ENCODE measurements at places on chromosomes 5 and 9.
A peak's percentile ranks its signal among the peaks of the same experiment; 100 is the strongest.

- DNase-seq, result no peak
Measured at GRCh38 chr9:37035648-37036370, 1.7 kb upstream of the PAX5 start.

- DNase-seq, result no peak
Measured at GRCh38 chr9:90504486-90504885, 138.1 kb downstream of the DIRAS2 start.

DNA sequence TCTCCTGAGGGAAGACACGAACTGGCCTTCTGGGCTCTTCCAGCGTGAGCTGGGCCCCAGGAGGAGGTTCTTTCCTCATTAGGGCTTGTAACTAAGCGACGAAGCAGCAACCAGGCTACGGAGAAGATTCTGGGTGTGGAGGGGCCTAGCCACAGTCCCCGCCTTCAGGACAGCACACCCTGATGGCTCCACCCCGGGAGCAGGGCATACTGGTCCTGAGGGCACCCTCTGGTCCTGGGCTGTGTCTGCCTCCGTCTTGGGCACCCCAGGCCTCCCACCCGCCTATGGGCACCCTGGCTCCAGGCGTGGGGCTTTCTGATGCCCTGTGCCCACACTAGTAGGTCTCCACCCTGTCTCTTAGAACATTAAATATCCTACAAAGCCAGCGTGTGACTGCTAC, 136.4 kb downstream of the OLFM1 start:
- DNase-seq, result no peak

GRCh38 chr5:135738564-135738875, 95.9 kb upstream of the SLC25A48 start:
- DNase-seq, result no peak

DNA sequence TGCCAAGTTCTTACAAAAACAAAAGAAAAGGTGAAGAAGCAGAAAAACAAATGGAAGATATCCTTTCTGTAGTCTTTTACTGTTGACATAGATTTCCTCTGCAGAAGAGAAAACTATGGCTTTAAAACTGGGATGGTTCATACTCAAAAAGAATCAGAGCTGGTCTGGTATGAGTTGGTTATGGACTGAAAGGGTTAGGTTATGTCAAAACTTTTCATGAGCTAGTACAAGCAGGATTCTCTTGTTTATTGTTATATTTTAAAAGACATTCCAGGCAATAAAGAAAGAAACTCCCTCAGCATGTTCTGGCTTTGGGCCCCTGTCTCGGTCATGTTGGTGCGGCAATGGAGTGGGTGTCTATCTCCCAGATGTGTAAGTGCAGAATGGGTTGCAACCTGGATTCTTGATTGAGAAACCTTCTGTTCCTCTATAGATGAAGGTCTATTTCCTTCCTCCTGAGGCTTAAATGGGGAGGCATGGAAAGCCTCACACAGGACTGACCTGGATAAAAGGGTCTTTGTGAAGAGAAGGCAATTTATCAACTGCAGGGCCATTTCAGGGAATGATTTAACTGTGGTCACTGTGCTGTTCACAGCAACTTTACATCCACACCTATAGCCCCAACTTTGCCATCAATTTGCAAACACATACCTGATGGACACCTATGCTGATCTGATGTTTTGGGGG, 209.6 kb upstream of the TNC start:
- no peak for DNase-seq

- DNase-seq, result no peak
Measured at GRCh38 chr9:87639949-87640348, 86.0 kb upstream of the CTSL start.

GRCh38 chr9:95813923-95814322, 61.6 kb upstream of the ERCC6L2 start:
- DNase-seq, result no peak

DNA sequence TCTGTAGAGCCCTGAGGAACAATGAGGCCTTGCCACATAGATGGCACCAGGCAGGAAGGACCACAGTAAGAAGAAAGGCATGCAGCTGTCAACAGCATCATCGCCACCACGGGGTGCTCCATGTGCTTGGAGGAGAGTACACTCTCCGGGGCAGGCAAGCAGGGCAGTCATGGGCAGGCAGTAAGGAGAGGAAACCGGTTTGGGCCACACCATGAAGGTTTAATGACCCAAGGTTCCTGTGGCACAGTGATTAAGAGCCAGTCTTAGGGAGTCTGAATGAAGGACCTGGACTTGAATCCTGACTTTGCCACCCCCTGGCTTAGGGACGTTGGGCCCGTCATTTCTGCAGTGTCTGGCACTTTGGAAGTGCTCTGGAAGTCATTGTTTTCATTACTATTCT, 80.6 kb upstream of the ZBTB43 start:
- no peak for DNase-seq

DNA sequence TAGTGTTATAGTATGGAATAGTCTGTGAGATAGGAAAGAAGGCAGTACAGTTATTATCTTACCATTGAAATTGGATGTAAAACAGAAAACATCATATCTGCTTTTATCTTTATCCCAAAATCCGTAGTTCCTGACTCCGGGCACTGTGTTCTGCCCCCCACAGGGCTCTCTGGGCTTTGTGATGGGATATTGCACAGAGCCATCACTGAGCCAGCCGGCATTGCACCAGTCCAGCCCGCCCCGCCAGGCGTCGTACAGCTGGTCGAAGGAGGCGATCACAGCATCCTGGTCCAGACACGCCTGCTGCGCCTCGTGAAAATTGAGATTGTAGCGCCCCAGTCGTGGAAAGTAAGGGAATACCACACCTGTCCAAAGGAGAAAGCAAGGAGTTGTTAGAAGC, 76.4 kb downstream of the HAPLN1 start:
- DNase-seq, result no peak

DNA sequence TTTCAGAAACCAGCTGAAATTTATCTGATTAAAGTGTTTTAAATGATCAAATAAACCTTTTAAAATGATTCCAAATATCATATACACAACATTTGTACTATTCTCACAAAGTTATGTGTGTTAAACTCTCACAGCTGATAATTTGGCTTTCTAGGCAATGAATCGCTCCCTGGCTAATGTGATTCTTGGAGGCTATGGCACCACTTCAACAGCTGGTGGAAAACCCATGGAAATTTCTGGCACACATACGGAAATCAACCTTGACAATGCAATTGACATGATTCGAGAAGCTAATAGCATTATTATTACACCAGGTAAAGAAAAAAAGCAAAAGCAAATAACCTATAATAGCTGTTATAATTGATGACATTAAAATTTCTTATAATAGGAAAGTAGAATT, 72.4 kb downstream of the NNT start:
- no peak for DNase-seq

GRCh38 chr9:131720330-131720729, 19.5 kb downstream of the RAPGEF1 start:
- DNase-seq, result no peak

DNA sequence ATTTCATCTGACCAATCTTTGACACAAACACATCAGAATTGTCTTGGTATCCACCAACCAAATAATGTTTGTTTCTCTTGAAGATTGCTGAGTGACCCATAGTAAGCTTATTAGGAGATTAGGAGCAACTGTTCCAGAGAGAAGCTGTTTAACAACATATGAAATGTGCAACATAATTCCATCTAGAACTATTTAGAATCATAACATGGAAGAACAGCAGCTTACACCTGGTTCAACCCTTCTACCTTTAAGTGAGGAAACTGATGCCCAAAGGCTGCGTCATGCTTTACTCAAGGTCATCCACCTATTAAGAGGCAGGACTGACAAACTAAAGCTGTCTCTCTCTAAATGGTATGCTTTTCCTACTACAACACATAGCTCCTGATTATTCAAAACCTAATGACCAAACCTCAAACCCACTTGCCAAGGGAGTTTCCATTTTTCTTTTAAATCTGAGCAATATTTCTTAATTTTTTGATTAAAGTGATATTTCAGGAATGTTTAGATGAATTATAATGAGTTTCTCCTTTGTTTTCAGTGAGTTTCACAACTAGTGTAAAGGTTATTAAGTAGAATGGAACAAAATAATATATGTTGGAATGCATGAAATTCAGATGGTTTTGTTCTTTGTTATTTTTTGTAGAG, 545.9 kb downstream of the RAB3C start:
- no peak for DNase-seq

- DNase-seq, result no peak
Measured at GRCh38 chr5:39452846-39453245, 28.1 kb upstream of the DAB2 start.

DNA sequence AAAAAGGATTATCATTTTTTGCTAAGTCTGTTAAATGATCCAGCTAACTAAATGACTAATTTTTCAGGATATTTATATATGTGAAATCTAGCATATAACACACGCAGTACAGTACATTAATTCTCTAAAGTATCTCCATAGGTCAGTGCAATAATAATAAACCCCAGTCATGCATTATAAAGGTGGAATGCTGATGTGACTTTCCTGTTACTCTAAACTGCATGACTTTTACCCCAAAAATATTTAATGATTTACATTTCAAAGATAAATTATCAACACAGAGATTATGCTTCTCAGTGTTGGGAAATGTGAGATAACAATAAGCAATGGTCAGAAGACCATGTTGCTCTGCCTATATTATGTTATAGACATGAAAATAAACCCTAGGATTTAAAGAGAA, 34.1 kb upstream of the PAM start:
- no peak for DNase-seq

DNA sequence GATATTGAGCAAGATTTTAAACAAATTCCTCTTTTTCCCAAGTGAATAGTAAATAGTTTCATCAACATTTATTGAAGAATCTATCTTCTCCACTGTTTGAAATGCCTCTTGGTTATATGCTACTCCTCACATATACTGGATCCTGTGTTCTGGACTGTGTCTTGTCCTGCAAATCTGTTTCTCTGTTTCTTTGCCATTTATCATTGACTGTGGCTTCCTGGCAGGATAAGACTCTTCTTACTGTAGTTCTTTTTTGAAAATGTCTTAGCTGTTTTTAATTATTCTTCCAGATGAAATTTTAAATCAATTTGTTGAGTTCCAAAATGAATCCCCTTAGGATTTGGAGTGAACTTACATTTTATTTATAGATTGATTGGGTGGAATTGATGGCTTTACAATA, 27.8 kb downstream of the RALGPS1 start:
- no peak for DNase-seq

GRCh38 chr5:142493875-142494518, 169.2 kb upstream of the SPRY4 start:
- no peak for DNase-seq

DNA sequence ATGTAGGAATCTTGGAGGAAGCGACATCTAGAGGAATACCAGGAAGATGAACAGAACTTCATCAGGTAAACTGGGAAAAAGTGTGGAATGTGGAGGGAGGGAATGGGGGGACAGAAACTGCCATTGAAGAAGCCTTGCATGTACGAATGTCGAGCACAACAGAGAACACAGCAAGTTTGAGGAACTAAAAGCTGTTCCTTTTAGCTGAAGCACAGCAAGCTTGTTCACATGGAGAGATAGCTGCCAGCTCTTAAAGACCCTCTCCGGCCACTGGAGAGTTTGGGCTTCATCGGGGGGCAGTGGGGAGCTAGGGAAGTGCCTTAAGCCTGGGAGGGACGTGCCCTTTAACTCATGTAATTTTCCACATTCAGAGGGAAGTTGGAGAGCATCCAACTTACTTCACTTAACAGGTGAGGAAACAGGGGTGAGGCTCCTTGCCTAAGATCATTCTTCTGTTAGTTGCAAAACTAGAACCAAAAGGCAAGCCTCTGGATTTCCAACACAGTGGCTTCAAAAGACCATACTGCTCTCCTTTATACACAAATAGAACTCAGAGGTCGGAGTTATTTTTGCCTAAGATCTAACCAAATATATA, 2.3 kb upstream of the CYFIP2 start:
- DNase-seq, result no peak

DNA sequence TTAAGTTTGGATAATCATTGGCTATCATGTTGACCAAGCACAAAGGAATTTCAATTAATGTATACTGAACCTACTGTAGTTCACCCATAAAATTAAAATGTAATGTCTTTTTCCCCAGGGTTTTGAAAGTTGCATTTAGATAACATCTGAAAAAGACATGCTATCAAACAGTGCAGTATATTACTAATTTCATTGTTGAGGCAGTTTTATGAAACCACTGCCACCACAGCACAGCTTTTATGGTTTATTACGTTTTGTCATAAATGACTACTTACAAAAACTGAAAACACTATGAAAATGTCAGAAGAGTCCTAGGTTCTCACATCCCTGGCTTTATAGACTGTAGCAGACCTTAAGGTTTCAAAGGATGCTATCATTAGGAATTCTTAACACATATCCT, 32.0 kb upstream of the HAPLN1 start:
- DNase-seq, result no peak

DNA sequence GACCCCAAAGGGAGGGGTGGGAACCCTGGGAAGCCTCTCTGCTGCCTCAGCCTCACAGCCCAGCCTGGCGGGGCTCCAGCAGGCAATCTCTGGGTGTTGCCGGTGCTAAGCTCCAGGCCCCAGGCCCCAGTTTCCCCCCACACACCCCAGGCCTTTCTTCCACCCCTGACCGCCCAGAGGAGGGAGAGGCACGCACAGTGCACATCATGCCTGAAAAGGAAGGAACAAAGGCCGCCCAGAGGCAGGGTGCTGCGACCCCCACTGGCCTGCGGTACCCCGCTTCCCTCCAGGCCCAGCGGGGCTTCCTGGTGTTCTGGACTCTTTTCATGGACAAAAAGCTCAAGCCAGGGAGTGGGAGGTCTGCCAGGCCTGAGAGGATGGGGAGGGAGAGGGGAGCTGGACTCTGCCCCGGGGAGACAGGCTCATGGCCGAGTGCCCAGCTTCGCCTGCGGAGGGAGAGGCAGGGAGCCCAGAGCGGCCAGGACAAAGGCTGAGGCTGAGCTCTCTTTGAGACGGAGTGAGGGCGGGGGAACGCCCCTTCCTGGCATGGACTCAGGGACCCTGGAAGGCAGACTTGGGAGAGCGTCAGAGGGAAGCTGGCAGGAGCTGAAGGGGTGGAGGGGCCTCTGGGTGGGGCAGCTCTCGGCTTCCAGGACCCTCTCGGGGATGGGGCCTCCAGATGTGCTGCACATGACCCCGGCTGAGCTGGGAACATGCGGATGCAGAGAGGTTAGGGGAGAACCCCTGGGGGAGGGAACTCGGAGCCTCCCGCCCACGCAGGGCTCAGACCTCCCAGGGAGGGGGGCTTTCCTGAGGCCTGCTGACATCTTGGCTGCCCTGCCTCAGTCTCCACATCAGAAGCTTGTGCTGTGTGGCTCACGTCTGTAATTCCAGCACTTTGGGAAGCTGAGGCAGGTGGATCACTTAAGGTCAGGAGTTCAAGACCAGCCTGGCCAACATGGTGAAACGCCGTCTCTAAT, 1.8 kb upstream of the ENTPD2 start:
- DNase-seq, result peak; percentile 97

- no peak for DNase-seq
Measured at GRCh38 chr9:20865347-20865746, 166.1 kb downstream of the HACD4 start.

- no peak for DNase-seq
Measured at GRCh38 chr9:81224166-81225081, 464.9 kb downstream of the TLE1 start.

- no peak for DNase-seq
Measured at GRCh38 chr9:69206047-69206446, 32.0 kb downstream of the TJP2 start.

DNA sequence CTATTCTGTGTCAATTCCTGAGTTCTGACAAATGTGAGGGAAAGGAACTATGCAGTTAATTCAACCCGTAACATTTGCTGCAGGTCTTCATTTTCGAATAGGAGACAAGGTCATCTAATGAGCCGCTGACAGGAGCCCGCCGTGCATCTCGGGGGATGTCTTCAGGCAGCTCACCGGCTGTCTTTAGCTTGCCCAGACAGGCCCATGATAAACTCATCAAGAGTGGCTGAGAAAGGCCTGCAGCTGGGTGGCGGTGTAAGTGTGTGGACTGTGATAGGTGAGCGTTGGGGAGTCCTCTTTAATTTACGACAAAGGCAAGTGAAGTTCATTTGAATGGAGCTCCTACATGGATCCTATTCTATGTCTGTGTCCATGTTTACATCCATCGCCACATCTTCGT, 190.5 kb downstream of the ADCY2 start:
- DNase-seq, result no peak
